Endothelial cell (in vitro differentiated cells): ENCODE measurements at places on chromosomes 7 and 10. TPM values are rescaled to one million over a fixed set of nuclear protein-coding genes. Genes with fewer than 3 reads are reported as not detected.

GRCh38 chr10:78688901-78689583 lies 379.7 kb upstream of the ZMIZ1 start:
- no peak for DNase-seq
- no peak overlapping the region for H3K27ac ChIP-seq
- H3K27me3 ChIP-seq, result peaks cover 2% of the 10 kb centered on the region
- H3K4me3 ChIP-seq, result no peak overlapping the region
- no peaks in the 10 kb centered on the region for H3K4me1 ChIP-seq
- H3K36me3 ChIP-seq, result no peaks in the 10 kb centered on the region

- H3K4me3 ChIP-seq, result no peak overlapping the region
- DNase-seq, result no peak
- no peak overlapping the region for H3K27ac ChIP-seq
- peaks cover 4% of the 10 kb centered on the region for H3K27me3 ChIP-seq
- no peaks in the 10 kb centered on the region for H3K36me3 ChIP-seq
These were observed 56.3 kb upstream of the ZPBP start for GRCh38 chr7:50149369-50149768.

GRCh38 chr10:86310291-86310690 lies 56.3 kb downstream of the GRID1 start:
- H3K4me3 ChIP-seq, result no peak overlapping the region
- no peaks in the 10 kb centered on the region for H3K4me1 ChIP-seq
- DNase-seq, result no peak
- no peaks in the 10 kb centered on the region for H3K36me3 ChIP-seq

- no peaks in the 10 kb centered on the region for H3K36me3 ChIP-seq
- H3K4me3 ChIP-seq, result no peak overlapping the region
- no peak overlapping the region for H3K27ac ChIP-seq
- no peak for DNase-seq
- H3K27me3 ChIP-seq, result peaks cover 2% of the 10 kb centered on the region
These were observed 657.2 kb downstream of the INHBA start for GRCh38 chr7:41045556-41046123.

TMEM184A gene
- 0.21 TPM for total RNA-seq

- H3K36me3 ChIP-seq, result peaks cover 7% of the 10 kb centered on the region
- H3K4me1 ChIP-seq, result peaks cover 14% of the 10 kb centered on the region
- DNase-seq, result no peak
- no peaks in the 10 kb centered on the region for H3K27me3 ChIP-seq
- H3K27ac ChIP-seq, result no peak overlapping the region
- no peak overlapping the region for H3K4me3 ChIP-seq
These were observed 35.0 kb upstream of the ELMO1 start for GRCh38 chr7:37483627-37484026.

DNA sequence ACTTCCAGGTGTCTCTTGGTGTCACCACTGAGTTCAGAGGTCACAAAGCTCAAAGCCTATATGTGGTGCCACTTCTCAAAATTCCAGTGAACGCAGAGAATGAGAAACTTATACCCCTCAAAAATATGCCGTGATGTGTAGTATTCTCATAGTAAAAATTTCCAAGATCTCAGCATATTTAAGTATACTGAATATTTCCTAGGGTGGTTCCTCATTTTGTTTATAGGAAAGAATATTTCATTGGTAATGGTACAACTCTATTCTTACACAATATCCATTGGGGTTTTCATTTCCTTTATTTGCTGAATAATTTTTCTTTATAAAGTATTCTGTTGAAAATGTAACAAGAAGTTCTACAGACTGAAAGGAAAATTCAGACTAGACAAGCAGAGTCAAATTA lies 58.9 kb upstream of the ADO start:
- H3K4me1 ChIP-seq, result no peaks in the 10 kb centered on the region
- no peak overlapping the region for H3K4me3 ChIP-seq
- H3K27me3 ChIP-seq, result no peaks in the 10 kb centered on the region
- H3K36me3 ChIP-seq, result no peaks in the 10 kb centered on the region
- no peak overlapping the region for H3K27ac ChIP-seq
- no peak for DNase-seq

ANK3 gene
- 12.6 TPM for total RNA-seq

- no peak for DNase-seq
- no peak overlapping the region for H3K4me3 ChIP-seq
- no peaks in the 10 kb centered on the region for H3K27me3 ChIP-seq
- no peak overlapping the region for H3K27ac ChIP-seq
These were observed 240.4 kb downstream of the ABCA13 start for GRCh38 chr7:48411619-48412018.

- H3K4me1 ChIP-seq, result peaks cover 13% of the 10 kb centered on the region
- peak overlapping the region; percentile 15 for H3K27ac ChIP-seq
- DNase-seq, result no peak
These were observed 164.3 kb downstream of the JAZF1 start for GRCh38 chr7:28016297-28016696.
